Right ventricle myocardium superior (tissue), 1 donor: ENCODE measurements at places on chromosomes 4 and X.
A peak's percentile ranks its signal among the peaks of the same experiment; 100 is the strongest.

DNA sequence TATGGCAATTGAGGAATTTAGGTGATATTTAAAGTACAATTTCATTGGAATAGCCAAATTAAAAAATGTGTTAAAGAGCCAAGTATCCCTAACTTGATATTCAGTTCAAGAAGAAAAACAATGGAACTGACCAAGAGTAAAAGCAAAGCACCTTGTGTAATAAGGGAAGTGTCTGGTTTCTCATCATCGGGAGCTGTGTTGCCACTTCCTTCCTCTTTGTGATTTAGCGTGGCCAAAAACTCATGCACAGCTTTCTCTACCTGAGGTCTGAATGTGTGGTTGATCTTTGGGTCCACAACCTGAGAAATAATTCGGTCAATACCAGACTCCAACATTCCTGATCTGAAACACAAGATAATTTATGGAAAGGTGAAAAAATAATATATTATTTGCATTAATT lies 12.4 kb downstream of the BOD1L1 start:
- no peak for DNase-seq

GRCh38 chr4:21009956-21010355 lies 309.7 kb downstream of the PACRGL start:
- DNase-seq: no peak

DNA sequence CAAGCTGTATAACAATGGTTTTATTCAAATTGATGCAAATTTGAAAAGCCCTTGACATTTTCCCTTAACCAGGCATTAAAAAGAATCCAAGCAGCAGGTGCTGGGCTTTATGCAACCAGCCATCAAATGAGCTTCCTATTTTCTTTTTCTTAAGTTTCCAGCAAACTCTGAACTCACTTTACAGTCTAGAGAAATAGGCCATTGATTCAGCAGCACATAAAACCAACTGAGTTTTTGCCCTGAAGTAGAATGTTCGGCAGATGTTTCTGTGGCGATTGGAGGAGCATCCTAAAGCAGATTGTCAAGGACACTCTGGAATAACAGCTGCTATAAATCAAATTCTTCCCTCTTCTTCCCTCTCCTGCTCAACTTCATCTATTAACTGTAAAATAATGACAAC lies 582.8 kb upstream of the CPEB2 start:
- DNase-seq: no peak

DNA sequence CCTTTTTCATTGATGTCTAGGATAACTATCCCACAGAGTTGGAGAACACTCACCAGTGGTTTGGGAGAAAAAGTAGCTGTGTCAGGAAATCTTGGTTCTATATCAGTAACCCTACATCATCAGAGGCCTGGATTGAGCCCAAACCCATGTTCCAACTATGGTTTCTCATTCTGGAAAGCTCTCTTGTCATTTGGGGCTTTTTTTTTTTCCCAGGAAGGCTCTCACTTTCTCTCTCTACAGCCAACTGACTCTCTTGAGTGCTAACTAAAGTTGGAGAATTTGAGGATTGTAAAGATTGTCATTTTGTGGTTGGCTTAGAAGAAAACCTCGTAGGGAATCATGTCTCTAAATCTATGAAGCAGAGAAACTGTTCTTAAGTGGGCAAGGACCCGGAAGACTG lies 228.2 kb upstream of the DIPK2B start:
- no peak for DNase-seq

GRCh38 chr4:24091639-24092233 lies 201.9 kb upstream of the PPARGC1A start:
- DNase-seq: no peak

GRCh38 chr4:88746206-88746605 lies 48.6 kb upstream of the NAP1L5 start:
- no peak for DNase-seq

- DNase-seq: peak; percentile 69
Observed at GRCh38 chr4:107863850-107864371, 39.2 kb downstream of the SGMS2 start.

GRCh38 chrX:129983575-129984110 lies 1.2 kb downstream of the BCORL1 start:
- peak; percentile 41 for DNase-seq

DNA sequence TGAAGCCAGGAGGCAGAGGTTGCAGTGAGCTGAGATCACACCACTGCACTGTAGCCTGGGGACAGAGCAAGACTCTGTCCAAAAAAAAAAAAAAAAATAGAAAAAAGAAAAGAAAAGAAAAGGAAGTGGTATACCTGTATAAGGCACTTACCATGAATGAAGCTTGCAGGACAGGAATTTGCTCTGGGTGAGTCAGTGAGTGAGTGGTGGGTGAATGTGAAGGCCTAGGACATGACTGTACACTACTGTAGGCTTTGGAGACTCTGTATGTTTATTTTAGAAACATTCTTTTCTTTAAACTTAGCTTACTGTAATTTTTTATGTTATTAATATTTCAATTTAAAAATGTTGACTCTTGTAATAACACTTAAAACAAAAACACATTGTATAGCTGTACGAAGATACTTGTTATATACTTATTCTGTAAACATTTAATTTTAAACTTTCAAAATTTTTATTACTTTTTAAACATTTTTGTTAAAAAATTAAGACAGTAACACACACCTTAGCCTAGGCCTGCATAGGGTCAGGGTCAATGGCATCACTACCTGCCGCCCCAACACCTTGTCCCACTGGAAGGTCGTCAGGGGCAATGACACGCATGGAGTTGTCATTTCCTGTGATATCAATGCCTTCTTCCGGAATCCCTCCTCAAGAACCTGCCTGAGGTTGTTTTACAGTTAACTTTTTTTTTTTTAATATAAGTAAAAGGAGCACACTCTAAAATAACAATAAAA lies 78.7 kb downstream of the CLNK start:
- DNase-seq: no peak

- DNase-seq: no peak
Observed at GRCh38 chr4:137530176-137530575, 2.1 kb downstream of the PCDH18 start.

DNA sequence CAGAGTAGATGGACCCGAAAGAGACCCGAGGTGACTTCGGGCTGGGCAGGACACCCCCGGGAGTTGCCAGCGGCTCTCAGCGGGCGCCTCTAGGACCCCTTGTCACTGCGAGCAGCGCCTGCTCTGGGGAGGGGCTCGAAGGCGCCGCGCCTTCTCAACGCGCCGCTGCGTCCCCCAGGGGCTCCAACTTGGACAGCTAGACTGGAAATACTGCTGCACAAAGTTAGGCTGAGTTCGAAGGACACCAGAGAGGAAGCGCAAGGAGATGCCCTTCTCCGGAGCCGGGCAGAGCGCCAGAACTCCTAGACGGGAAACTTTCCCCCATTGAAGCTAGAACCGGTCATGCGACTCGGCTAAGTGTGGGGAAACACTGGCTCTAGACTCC lies 493 bp upstream of the KCNIP4 start:
- peak; percentile 36 for DNase-seq

DNA sequence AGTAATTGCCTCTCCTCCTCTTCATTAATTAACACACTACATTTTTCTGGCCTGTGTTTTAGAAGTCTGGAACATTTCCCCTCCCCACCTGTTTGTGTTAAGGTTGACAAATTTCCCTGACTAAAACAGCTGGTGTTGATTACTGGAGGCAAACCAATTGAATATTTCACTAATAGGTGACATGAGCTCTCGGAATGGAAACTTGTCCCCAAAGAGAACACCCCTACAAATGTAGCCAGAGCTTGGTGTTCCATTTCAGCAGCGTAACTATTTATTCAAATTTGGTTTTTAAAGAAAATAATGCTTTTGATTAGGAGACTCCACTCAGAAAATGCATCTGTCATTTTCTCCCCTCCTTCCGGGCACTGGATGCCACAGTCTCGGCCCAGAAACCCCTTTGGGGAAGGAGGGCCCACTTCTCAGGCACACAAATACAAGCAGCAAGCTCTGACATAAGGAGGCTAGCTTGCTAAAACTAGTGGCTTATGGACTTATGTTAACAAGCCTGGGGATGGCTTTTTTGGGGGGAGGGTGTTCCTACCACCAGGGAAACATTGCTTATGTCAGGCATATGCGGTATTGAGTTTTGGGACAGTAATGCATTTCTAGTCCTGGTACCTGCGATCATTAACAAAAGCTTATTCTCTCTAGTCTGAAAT lies 2.2 kb downstream of the RNF150 start:
- no peak for DNase-seq

DNA sequence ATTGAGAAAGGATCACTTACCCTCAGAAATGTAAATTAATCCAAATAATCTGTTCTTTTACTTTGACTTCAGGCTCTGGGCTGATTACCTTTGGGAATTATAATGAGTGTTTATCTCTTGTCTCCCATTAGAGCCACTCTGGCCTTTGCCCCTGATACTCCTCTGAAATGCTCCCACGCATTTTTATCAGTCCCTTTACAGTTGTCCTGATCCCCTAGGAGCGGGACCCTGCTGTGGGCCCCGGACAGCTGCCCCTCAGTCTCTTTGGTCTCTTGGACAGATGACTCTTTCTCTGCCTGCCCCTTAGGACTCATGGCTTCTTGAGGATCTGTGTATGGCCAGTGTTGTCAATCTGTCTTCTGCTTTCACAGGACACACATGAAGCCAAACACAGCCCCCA lies 1.0 kb upstream of the TRIM75 start:
- DNase-seq: no peak

DNA sequence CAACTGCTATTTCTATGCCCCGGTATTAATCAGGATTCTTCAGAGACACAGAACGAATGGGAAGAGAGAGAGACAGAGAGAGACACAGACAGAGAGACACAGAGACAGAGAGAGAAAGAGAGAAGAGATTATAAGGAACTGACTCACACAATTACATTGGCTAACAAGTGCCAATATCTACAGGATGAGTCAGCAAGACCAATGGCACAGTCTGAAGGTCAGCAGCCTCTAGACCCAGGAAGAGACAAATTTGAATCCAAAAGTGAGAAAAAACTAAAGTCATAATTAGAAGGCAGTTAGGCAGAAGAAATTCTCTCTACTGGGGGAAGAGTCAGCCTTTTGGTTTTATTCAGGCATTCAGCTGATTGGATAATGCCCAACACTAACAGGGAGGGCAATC lies 187.3 kb downstream of the MAB21L2 start:
- DNase-seq: no peak

- DNase-seq: no peak
Observed at GRCh38 chr4:153934688-153935017, 145.8 kb upstream of the SFRP2 start.

DNA sequence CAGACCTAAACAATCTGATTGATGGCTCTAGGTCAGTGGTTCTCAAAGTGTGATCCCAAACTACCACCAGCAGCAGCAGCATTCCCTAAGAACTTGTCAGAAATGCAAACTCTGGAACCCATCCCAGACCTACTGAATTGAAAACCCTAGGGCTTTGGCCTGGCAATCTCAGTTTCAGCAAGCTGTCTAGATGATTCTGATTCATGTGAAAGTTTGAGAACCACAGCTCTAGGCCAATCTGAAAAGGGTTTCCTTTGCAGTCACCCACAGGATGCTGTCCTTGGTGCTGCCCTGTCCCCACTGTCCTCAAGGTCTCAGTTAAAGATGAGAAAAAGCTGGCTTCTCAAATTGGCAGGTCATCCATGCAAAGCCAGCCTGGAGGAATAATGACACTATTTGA lies 34.8 kb downstream of the SMPX start:
- DNase-seq: no peak

DNA sequence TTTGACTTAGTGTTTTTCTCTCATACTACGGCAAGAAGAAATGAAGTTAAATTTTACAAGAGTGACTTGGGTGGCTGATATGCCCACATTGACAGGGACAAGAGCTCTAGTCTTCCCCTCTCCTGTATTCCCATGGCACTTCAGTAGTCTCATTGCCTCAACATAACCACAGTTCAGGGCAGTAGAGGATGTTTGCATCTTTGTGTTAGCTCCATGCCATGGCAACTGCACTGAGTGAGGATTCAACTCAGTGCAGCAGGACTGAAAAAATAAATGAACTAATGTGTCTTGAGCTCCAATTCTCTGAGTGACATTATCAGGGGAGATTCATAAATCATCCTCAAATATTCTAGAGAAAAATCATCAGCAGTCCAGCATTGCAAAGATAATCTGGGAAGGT lies 78.8 kb downstream of the TET2 start:
- DNase-seq: no peak

DNA sequence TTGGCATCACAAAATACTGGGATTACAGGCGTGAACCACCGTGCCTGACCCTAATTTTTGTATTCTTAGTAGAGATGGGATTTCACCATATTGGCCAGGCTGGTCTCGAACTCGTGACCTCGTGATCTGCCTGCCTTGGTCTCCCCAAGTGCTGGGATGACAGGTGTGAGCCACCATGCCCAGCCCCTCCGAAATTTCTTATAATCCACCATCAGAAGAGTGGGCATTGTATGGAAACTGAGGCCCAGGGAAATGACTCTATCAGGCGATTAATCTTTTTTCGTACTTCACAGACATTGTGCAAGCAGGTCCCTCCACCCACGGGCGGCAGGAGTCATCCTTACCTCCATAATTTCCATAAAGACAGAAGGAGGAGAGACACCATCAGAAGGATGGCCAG lies 16.0 kb downstream of the CRLF2 start:
- DNase-seq: no peak

DNA sequence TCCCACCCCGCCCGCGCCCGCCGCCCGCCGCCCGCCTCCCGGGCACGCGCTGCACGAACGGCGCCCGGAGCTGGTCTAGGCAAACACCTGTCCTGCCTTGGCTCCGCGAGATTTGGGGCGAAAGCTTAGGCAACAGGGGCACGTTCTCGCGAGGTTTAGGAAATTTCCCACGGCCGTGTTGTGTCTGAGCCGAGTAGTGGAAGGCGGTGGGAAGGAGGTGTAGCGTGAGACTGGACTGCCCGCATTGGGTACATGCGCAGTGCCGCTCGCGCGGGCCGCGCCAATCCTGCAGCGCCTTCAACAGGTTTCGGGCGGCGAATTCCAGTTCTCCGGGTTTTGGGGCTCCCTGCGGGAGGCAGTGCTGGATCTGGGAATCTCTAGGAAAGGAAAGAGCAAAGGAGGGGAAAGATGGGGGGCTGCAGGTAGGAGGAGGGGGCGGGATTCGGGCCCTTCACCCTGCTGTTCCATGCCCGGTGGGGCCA lies 1.3 kb upstream of the RBPJ start:
- DNase-seq: peak; percentile 99

GRCh38 chr4:7015383-7016035 lies 27.7 kb upstream of the TADA2B start:
- no peak for DNase-seq

DNA sequence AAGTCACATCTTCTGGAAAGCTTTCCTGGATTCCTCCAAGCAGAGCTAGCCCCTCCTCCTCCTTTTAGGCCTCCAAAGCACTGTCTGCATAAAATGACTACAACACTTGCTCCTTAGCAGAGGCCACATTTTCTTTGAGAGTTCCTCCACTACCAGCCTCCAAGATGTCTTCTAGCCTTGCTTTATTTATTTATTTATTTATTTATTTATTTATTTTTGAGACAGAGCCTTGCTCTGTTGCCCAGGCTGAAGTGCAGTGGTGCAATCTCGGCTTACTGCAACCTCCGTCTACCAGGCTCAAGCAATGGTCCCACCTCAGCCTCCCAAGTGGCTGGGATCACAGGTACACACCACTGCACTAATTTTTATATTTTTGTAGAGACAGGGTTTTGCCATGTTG lies 4.6 kb upstream of the GPC4 start:
- DNase-seq: no peak
